IMR-90 (cell line): ENCODE measurements at places on chromosomes 6 and 20. TPM values are rescaled to one million over a fixed set of nuclear protein-coding genes. Genes with fewer than 3 reads are reported as not detected.

Gene IL20RA
- 0.02 TPM in 1 of 2 replicates, not detected in the other for polyA plus RNA-seq

Gene SLC22A3
- not detected in 2 replicates for polyA plus RNA-seq

Gene NR2E1
- not detected in 2 replicates for polyA plus RNA-seq

Gene BPIFB3
- polyA plus RNA-seq: not detected in 2 replicates

Gene FOXF2
- 16.3 and 17.3 TPM in 2 replicates for polyA plus RNA-seq

Gene ARFGEF3
- polyA plus RNA-seq: 0.01 and 0.02 TPM in 2 replicates

Gene FERMT1
- polyA plus RNA-seq: 1.8 and 2.4 TPM in 2 replicates

Gene SNX9
- 34.8 and 35.3 TPM in 2 replicates for polyA plus RNA-seq

Gene GPR6
- polyA plus RNA-seq: not detected in 2 replicates

Gene CFB
- polyA plus RNA-seq: 5.8 and 6.1 TPM in 2 replicates

Gene OPRM1
- polyA plus RNA-seq: not detected in 2 replicates

Gene OR2H1
- polyA plus RNA-seq: not detected in 2 replicates

Gene OR2B2
- not detected in 2 replicates for polyA plus RNA-seq

Gene TMEM170B
- polyA plus RNA-seq: 0.07 and 0.10 TPM in 2 replicates

Gene CST1
- polyA plus RNA-seq: not detected in 2 replicates

Gene SEMG1
- not detected in 2 replicates for polyA plus RNA-seq

Gene C20orf141
- polyA plus RNA-seq: 0.53 and 0.91 TPM in 2 replicates

Gene BANF2
- not detected in 2 replicates for polyA plus RNA-seq

Gene RRAGD
- not detected in 2 replicates for polyA plus RNA-seq

Gene ASIP
- not detected in 2 replicates for polyA plus RNA-seq

Gene ASXL1
- 35.2 and 37.1 TPM in 2 replicates for polyA plus RNA-seq

Gene L3MBTL1
- 4.3 and 4.5 TPM in 2 replicates for polyA plus RNA-seq

Gene ANKRD6
- polyA plus RNA-seq: 0.12 and 0.44 TPM in 2 replicates

Gene PSMB1
- polyA plus RNA-seq: 450 and 471 TPM in 2 replicates

Gene BEND3
- polyA plus RNA-seq: 1.2 and 1.3 TPM in 2 replicates

Gene MYH7B
- polyA plus RNA-seq: 0.09 and 0.10 TPM in 2 replicates

Gene RSPO4
- polyA plus RNA-seq: not detected in 2 replicates

Gene NOTCH4
- polyA plus RNA-seq: 0.76 and 0.96 TPM in 2 replicates

Gene CDH26
- polyA plus RNA-seq: not detected in 2 replicates

Gene PACRG
- 0.27 TPM in 1 of 2 replicates, not detected in the other for polyA plus RNA-seq

Gene GJA10
- not detected in 2 replicates for polyA plus RNA-seq

Gene SLC22A1
- 0.09 and 0.10 TPM in 2 replicates for polyA plus RNA-seq

Gene PLCG1
- polyA plus RNA-seq: 69.1 and 74.2 TPM in 2 replicates

Gene PTCHD4
- 0.36 and 0.53 TPM in 2 replicates for polyA plus RNA-seq

Gene KIAA1755
- polyA plus RNA-seq: 4.7 and 5.1 TPM in 2 replicates

Gene TOP1
- 14.7 and 21.5 TPM in 2 replicates for polyA plus RNA-seq

Gene NRSN1
- not detected in 2 replicates for polyA plus RNA-seq

Gene BPIFB4
- not detected in 2 replicates for polyA plus RNA-seq

Gene SMOC2
- polyA plus RNA-seq: not detected in 2 replicates

Gene NOX3
- polyA plus RNA-seq: not detected in 2 replicates

Gene GHRH
- not detected in 2 replicates for polyA plus RNA-seq

Gene TINAG
- not detected in 2 replicates for polyA plus RNA-seq

Gene KIZ
- polyA plus RNA-seq: 7.8 and 9.9 TPM in 2 replicates

Gene CLPSL1
- polyA plus RNA-seq: not detected in 2 replicates

Gene KHDC1L
- 0.22 and 0.68 TPM in 2 replicates for polyA plus RNA-seq

Gene EPHA7
- not detected in 2 replicates for polyA plus RNA-seq

Gene AVP
- not detected in 2 replicates for polyA plus RNA-seq

Gene EBF4
- 1.0 and 1.1 TPM in 2 replicates for polyA plus RNA-seq

Gene FOXA2
- polyA plus RNA-seq: not detected in 2 replicates

Gene PLCB4
- 9.1 and 12.5 TPM in 2 replicates for polyA plus RNA-seq

Gene LRRC73
- 0.23 and 0.31 TPM in 2 replicates for polyA plus RNA-seq
